ENCODE measurements at places on chromosomes 1 and 21.

DNA sequence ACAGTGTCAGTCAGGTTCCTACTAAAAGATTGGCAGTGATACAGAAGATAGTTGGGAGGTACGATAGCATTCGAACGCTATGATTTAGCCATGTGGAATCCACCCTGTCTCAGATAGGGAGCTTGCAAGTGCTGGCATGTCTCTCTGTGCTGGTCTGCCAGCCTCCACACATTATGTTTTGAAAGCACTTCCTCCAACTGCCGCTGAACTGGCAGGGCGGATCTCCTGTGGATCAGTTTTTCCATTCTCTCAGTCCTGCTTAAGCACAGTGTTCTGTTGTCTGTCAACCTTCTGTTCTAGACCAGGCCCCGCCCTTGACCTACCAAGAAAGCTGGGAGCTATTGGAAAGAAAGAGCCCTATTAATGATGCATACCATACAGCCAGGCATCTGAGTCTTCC is 65.5 kb upstream of the PALMD start:
- peak; percentile 72 for DNase-seq

- DNase-seq, result peak; percentile 12
Observed at GRCh38 chr1:57321776-57322175, 102.1 kb downstream of the DAB1 start.

DNA sequence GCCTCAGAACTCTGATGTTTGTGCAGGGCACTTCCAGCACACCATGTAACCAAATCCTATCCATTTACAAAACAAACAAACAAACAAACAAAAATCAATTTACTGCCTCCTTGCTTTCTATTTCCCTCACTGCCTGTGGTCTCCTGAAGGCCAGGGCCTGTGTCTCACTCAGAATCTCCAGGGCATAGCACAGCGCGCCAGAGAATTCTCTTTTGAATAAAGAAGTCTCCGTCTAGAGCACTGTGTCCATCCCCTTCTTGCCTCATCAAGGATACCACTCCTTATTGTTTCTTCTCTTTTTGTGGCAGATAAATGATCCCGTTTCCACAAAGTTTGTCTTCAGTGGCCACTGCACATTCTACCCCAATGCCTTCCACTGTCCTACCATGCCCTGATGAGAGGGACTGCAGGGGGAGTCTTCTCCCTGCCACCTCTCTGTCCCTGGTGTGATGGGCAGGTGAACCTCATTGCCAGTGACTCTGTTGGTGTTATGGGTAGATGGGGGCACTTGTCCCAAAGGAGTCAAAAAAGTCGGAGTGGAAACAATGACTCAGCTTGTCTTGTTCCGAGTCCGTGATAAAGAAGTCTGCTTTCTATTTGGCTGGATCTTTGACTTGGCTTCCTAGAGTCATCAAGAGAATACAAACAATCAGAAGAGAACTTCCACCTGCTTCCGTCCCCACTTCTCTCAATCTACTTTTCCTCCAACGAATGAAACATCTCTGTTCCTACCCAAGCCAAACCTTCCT is 30.0 kb downstream of the XCL2 start:
- DNase-seq, result no peak

DNA sequence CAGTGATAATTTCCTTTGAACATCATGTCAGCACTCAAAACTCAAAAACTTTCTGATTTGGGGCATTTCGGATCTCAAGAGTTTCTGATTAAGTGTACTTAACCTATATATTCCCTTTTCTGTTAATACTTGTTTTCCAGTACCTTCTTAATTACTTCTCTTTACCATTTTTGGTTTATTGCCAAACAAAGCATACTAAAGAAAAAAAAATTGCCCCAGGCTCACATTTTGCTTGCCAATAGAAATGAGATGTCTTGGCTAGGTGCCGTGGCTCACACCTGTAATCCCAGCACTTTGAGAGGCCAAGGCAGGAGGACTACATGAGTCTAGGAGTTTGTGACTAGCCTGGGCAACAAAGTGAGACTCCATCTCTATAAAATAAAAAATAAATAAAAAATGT is 4.8 kb downstream of the PSMD4 start:
- no peak for DNase-seq

DNA sequence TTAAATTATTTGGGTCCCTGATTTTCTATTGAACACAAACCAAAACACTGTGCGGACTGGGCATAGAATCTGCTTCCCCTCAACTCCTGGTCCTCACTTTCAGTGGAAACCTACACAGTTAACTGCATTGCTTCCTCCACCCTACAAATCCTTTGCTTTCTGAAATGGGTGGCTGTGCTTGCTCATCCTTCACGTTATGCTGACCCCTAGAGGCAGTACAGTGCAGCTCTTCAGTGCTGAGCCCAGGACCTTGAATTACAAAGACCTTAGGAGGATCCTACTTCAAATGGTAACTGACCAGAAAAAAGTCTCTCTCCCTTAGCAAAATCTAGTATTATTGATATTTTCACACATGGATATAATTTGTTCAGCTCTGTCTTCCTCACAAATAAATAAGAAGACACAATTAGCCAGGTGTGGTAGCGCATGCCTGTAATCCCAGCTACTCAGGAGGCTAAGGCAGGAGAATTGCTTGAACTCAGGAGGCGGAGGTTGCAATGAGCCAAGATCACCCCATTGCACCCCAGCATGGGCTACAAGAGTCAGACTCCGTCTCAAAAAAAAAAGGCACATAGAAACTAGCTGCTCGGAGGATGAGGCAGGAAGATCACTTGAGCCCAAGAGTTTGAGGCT is 63.4 kb upstream of the L1TD1 start:
- DNase-seq, result peak; percentile 68

GRCh38 chr1:8365661-8366362 is 47.9 kb downstream of the SLC45A1 start:
- no peak for DNase-seq

DNA sequence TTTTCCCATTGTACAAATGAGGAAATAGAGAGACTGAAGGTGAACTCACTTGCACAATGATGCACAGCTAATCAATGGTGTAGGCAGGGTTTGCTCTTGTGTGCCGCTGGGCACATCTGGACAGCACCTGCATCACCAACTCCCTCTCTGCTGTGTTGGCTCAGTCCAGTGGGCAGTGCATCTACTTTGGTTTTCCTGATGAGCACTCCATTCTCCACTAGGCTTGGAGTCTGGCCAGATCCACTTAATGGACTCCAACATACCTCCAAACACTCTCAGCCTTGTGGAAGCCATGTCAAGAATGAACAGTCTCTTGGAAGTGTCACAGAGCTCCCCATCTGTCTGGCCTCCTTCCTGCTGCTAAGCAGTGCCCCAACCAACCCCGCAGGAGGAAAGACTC is 152.2 kb downstream of the HIVEP3 start:
- no peak for DNase-seq

GRCh38 chr1:204287466-204287891 is 72.2 kb downstream of the PLEKHA6 start:
- no peak for DNase-seq

- DNase-seq, result no peak
Observed at GRCh38 chr1:68820151-68820550, 323.3 kb upstream of the DEPDC1 start.

GRCh38 chr1:242586360-242586680 is 61.8 kb upstream of the PLD5 start:
- DNase-seq, result no peak

GRCh38 chr21:21111309-21111920 is 113.2 kb downstream of the NCAM2 start:
- no peak for DNase-seq

GRCh38 chr1:19385221-19385620 is 73.1 kb downstream of the SLC66A1 start:
- no peak for DNase-seq

DNA sequence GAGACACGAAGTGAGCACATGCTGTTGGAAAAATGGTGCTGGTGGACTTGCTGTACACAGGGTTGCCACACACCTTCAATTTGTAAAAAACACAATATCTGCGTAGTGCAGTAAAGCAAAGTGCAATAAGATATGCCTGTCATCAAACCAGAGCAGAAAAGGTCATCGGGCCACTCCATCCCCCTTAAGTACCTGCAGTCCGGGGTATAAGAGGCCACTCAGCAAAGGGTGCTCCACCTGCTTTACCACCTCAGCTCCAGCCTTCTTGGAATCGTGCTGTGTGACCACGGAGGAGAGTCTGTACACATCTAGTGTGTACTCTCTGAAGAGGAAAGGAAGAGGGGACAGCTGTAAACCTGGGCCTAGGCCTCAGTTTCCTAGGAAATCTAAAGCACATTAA is 10.9 kb downstream of the YARS1 start:
- DNase-seq, result no peak

DNA sequence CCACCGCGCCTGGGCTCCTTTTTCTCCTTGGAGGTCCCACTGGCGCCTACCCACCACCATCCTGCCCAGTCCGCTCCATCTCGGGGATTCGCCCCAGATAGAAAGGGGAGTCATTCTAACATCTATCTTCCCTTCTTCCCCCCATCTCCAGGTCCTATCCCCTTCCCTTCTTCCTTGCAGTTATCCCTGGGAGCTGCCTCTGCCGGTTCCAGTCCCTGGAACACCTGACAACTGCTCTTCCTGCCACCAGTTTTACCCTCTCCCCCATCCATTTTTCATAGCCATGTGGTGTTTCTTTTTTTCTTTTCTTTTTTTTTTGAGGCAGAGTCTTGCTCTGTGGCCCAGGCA is 12.0 kb upstream of the COL16A1 start:
- no peak for DNase-seq

GRCh38 chr1:41898191-41898713 is 20.5 kb downstream of the HIVEP3 start:
- no peak for DNase-seq

- DNase-seq, result no peak
Observed at GRCh38 chr21:34915364-34915841, 133.7 kb downstream of the RUNX1 start.

- DNase-seq, result no peak
Observed at GRCh38 chr1:30173560-30173959, 549.8 kb downstream of the MATN1 start.

GRCh38 chr1:74596717-74597116 is 76.9 kb downstream of the ERICH3 start:
- no peak for DNase-seq

DNA sequence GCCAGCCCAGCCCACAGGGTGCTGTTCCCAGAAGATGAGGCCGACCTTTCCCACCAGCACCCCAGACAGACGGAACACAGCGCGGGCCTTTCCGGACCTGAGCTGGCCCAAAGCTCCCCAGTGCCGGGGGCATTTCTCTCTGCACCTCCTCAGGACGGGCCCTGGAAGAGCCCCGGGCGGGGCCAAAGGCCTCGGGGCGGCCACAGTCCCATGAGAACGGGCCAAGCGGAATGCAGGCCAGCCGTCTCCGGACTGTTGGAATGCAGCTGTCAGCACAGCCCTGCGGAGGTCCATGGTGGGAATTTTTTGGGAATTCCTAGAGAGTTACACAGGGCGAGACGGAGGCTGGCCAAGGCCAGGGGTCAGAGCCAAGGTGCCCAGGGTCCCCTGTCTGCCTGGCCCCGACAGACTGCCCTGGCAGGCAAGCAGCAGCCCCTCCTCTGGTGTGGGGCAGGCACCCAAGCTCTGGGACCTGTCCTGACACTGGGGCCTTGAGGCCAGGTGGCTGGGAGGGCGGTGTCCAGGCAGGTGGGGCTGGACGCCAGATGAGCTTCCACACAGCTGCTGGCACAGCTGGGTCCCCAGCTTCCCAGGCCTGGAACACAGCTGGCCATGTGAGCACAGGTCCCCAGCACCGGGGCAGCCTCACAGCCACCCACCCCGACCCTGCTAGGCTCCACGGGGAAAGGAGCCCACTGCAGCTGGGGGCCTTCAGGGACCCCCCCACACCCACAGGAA is 63.0 kb downstream of the MEGF6 start:
- no peak for DNase-seq

DNA sequence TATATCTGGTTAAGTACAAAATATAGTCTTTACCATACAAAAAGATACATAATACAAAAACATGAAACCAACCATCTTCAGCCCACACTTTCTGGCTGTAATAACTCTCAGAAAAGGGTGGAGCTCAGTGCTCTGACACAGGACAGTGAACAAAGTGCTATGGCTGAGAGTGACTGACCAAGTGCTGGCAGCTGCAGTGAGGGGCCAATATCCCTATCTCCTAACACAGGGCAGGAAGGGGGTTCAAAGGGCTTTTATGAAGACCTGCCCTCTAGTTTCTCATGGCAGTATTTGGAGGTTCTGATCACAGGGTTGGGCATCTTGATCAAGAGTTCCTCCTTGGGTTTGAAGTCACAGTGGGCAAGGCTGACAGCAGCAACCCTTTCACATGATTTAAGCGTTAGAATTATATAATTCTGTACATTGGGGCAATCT is 3.9 kb downstream of the TXNIP start:
- no peak for DNase-seq

- no peak for DNase-seq
Observed at GRCh38 chr21:27448960-27449359, 482.1 kb upstream of the ADAMTS5 start.

- DNase-seq, result peak; percentile 7
Observed at GRCh38 chr1:199463521-199464127, 563.9 kb upstream of the NR5A2 start.

DNA sequence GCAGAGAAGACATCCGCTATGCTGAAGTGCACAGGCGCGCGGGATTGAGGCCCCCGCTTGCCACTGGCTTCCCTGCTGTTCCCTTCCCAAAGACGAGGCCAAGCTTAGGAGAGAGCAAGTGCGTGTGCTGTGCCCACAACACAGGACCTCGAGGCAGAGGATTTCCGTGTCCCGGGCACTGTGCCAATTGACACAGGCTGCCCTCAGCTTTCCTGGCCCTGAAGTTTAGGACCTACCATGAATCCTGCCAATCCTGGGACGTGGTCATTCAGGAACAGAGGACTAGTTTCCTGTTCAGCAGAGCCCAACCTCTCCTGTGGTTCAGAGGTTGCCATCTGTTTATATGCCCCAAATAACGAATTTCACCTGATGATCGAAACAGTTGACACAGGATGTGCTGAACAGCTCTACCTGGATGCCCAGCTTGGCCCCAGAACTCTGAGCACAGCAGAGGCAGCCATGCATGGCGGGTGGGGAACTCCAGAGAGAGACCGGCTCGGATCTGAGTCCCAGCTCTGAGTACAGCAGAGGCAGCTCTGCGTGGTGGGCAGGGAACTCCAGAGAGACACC is 22.0 kb downstream of the SLC37A1 start:
- DNase-seq, result no peak

GRCh38 chr1:230459465-230459864 is 33.3 kb upstream of the PGBD5 start:
- DNase-seq, result no peak

- DNase-seq, result no peak
Observed at GRCh38 chr1:2446394-2446793, 29.7 kb upstream of the PLCH2 start.

DNA sequence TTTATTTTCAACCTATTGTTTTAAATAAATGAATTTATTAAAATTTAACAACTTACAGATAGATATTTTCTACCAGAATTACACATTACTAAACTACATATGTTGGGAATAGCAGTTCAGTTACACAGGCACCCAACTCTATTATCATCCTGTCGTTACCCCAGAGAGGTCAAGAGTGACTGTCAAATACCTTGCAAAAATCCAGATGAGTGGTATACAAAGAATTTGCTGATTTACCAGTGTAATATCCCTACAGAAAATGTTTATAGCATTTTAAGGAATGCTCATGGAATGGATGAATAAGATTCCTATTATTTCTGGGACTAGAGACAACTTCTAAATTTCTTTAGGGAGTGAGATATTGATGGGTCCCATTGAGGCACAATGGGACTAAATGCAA is 300.7 kb upstream of the RGS18 start:
- DNase-seq, result no peak
